ENCODE measurements at places on chromosomes 13 and 19.

- no peak for DNase-seq
Observed at GRCh38 chr13:107883561-107884175, 331.7 kb downstream of the LIG4 start.

DNA sequence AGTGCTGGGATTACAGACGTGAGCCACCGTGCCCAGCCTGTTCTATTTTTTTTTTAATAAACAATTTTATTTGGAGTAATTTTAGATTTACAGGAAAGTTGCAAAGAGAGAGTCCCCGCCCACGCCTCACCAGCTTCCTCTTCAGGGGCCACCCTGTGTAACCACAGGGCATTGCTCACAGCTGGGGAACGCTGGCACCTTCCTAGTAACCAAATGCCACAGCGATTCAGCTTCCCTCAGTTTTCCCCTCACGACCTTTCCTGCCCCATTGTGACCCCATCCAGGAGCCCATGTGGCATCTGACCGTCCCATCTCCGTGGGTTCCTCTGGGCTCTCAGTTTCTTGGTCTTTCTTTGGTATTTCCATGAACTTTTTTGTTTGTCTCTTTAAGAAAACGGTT is 83.9 kb downstream of the GNG7 start:
- peak; percentile 49 for DNase-seq

GRCh38 chr13:31904941-31905824 is 126.4 kb upstream of the FRY start:
- DNase-seq = no peak

DNA sequence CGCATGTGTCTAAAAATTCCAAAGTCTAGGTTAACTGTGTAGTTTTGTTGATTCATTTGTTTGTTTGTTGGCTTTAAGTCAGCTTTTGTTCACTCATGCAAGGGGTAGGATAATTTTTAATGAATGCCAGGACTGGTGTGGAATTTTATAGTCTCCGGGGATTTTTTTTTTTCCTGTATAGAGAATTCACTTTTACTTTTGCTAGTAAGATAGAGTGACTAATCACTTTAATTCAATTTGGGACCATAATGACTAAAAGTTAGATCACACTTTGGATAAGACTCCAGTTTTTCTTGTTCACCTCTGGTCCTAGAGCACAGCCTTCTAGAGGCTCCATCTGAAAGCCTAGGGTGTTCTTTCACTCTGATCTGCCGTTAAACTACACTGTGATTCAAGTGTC is 1690.0 kb downstream of the PCDH9 start:
- DNase-seq = peak; percentile 45

- no peak for DNase-seq
Observed at GRCh38 chr13:46682707-46683106, 114.3 kb downstream of the ESD start.

- DNase-seq = no peak
Observed at GRCh38 chr19:30555075-30555790, 183.0 kb downstream of the ZNF536 start.

Measured in GM03348 (cell line).